ENCODE measurements at places on chromosomes 3 and 15.

DNA sequence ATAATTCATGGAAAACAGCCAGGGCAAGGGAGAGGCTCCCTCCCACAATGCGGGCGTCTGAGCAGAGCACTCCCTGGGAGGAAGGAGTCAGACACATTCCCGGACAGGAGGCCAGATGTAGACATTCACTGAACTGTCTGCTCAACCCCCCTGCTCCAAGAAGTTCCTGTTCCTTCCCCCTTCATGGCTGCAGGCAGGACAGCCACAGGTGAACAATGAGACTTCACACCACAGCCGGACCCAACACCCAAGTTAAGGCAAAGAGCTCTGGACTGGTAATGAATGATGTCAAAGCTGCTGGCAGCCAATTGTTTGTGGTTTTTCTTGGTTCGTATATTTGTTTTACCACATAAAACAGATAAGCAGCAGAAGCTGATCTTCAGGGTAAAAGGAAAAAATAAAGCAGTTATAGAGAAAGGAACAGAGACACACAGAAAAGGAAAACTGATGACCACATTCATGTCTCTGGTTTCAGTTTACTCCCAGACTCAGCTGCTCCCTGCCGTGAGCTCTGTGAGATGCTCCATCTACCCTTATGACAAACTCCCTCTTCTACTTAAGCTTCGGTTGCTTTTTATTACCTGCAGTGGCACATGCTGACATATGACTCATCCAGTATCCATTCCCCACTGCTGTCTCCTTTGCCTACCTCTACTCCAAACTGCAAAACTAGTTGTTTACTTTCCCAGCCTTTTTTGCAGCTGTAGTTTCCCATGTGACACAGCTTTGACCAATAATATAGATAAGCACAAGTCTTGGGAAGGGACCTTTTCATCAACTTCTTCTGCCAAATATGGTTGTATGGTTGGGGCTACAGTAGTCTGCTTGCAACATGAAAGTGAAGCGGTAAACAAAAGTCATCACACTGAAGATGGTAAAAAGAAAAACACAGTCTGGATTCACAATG is 33.1 kb downstream of the DZIP1L start:
- peak; percentile 8 for DNase-seq

DNA sequence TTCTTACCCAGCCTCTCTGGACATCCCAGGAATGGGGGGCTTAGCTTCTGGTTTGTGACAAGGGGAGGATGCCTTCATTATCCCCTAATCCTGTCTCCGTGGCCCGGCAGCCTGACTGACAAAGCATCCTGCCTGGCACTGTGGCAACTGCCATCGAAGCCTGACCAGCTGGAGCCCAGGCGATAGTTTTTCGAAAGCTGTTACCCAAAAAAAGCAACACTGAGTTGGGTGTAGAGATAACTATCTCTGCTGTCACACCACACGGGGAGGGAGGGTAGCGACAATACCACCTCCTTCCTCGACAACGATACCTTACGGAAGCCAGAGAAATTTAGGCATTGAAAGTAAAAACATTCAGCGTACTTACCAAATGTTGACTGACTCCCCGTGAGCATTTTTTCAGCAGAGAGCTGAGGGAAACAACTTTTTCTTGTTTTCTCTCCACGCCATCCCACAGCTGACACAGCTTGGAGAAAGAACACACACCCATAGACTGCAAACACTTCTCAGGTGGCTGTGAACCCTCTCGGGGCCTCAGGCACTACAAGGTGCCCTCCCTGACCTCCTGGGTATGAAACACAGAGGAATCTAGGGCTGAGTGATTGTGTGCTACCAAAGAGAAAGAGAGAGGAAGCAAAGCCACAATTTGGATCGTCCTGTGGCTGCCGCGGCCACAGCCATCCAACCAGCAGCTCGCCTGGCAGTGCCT is 361.9 kb upstream of the ICE2 start:
- peak; percentile 71 for DNase-seq

DNA sequence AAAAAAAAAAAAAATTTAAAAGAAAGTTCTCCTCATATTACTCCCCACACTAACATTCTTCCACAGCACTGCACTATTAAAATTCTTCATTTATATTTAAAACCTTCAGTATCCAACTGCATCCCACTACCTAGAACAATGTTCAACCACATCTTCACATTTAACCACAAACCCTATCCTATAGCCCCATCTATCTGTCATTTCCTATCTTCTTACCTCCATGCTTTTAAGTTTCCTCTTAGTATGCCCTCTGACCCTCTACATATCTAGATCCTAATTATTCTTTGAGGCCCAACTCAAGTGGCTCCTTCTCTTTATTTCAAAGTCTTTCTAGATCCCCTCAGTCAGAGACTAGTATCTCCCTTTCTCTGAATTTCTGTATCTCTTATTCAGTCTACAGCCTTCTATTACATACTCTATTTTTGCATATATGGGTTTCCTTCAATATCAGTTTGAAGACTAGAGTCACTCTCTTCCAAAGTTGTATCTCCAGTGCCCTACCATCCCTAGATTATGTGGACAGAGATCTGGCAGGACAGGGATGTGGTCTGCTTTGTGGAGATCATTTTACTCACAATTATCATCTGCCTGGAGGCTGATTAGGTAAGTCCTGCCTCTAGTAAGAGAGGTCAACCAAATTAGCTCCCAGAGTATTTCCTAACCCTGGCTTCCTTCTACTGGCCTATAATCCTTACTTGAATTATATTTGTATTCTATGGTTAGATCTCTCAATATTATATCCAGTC is 1.4 kb downstream of the CIAO2A start:
- peak; percentile 48 for DNase-seq

- DNase-seq: peak; percentile 49
Observed at GRCh38 chr3:171772427-171773056, 37.7 kb downstream of the PLD1 start.

- DNase-seq: peak; percentile 38
Observed at GRCh38 chr15:82044373-82045178, 1.2 kb downstream of the MEX3B start.

DNA sequence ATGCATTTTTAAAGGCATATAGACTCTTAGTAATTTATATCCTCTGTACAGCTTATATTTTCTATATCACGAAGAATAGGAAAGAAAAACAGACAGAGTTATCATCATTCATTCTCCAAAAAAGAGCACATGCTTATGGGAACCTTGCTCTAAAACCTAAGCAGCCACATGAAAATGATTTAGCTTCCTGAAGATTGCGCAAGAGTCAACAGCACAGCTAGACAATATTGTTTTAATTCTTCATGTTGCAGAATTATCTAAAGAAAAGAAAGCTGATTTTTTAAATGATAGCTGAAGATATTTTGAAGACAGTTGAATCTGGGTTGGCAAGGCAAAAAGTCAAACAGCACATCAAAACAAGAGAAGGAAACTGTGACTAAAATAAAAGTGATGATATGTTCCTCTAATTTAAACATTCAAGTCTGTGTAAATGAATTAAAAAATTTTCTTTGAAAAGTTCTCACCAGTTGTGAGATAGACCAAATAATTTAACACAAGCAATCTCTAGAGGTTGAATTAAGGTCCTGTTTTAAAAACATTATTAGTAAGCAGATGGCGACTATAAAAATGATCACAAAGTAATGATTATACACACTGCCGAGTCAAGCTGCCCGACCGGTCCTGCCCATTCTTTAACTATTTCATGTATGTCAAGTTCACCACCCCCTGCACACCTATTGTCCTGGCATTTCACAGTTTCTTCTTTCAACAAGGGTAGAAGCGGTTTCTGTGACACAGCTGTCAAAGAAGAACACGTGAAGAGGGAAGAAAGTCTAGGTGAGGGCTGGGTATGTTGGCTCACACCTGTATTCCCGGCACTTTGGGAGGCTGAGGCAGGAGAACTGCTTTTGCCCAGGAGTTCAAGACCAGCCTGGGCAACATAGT is 74.2 kb upstream of the BHLHE40 start:
- DNase-seq: peak; percentile 30

GRCh38 chr3:85252686-85253085 is 293.9 kb downstream of the CADM2 start:
- no peak for DNase-seq

GRCh38 chr3:28150465-28151206 is 90.8 kb upstream of the CMC1 start:
- no peak for DNase-seq
